Iris pigment epithelial cell (primary cell): ENCODE measurements at places on chromosomes 1 and 21.
A peak's percentile ranks its signal among the peaks of the same experiment; 100 is the strongest.

DNA sequence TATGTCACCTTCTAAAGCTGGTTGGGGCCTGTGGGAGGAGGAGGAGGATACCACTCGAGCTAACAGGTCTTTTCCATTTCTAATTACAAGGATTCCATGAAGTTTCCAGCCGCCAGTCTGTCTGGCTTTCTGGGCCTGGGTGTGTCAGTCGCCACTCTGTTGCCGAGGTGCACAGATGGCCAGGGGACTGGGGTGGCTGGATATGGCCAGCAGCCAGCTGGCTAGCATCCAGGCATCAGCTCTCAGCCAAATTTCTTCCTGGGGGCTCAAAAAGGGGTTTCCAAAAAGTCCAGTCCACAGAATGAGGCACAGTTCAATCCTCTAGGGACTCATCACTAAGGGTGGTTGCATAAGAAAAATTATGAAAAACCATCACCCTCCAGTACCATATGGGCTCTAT lies 32.4 kb downstream of the ITPKB start:
- DNase-seq = no peak

DNA sequence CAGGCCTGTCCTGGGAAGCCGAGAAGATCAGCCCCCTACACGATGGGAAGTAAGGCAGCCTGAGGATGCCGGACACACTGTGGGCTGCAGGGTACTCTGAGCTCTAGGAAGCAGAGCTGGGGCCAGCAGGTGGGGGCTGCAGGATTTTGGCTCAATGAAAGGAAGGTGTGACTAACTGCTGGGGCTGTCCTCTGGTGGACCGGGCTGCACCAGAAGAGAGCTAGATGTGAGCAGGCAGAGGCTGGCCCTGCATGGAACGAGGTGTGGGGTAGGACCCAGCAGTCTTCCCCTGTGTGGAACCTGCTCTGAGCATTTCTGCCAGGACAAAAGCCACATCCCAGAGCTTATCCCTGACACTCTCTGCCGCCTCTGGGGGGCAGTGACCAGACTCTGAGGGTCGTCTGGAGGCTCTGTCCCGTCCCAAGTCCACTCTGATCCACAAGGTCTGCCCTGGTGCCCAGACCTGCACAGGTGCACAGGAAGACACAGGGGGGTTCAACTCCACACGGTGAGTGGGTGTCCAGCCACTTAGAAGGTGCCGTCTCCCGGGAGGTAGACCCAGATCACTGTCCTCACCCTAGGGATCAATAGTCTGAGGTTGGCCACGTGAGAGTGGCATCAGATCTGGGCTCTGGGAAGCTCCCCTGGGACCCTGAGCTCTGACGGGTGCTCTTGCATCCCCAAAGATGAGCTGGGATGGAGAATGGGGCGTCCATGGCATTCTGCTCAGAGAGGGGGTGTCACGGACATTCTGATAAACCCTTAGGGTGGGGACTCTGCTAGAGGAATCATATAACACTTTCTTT lies 187.6 kb upstream of the VAMP3 start:
- no peak for DNase-seq

DNA sequence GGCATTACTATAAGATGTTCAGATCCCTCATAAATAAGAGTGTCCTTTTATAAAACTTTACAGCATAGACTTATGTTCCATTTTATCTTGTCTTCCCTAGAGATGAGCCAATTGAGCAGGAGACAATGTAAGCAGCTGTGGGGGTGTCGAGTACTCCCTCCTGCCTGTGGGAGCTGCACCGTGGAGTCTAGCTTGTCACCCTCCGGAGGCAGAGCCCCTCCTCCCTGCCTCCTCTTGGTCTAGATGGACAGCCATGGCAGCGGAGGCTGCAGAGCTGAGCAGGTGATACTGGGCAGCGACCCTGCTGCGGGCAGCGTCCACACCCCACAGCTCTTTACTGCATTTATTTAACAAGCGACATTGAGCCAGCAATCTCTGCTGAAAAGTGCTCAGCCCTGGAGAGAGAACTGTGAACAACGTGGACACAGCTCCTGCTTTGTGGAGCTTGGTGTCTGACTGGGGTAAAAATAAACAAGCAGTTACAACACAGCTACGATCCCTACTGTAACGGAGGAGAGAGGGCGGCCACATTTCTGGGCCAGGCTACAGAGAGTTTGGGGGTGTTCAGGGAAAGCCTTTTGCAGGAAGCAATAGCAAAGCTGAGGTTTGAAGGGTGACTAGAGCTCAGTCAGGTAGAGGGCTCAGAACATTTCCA lies 12.8 kb upstream of the KIF21B start:
- no peak for DNase-seq

DNA sequence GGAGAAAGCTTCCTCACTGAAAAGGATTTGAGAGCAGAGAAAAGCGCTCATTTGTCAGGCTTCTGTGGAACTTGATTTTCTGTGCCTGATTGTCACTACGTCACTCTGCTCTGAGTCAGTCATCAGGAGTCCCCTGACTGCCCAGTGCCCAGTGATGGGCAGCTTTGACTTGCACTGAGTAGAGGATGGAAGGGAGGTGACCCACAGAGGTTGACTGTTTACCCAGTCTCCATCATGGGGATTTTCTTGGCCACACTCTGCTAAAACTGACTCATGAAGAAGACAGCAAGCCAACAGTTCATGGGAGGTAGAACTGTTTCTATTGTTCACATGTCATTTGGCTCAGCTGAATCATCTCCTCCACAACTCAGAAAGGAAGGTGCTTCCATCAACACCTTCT lies 82.1 kb upstream of the DUSP10 start:
- DNase-seq = peak; percentile 76

DNA sequence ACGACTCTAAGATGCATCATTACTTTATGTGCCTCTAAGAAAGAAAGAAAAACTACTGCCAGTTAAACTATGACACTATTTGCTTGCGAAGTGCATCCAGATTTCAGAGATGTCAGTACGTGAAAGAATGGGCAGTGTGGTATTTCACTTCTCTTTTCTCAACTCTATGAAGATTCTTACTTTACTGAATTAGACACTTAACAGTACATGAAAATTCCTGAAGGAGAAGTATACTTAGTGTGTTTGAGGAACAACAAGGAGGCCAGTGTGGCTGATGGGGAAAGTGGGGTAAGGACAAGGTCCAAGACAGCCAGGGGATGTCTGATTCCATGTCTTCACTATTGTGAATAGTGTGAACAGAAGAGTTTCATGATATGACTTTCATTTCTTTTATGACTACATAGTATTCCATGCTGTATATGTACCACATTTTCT lies 53.9 kb upstream of the HSD17B7 start:
- no peak for DNase-seq

DNA sequence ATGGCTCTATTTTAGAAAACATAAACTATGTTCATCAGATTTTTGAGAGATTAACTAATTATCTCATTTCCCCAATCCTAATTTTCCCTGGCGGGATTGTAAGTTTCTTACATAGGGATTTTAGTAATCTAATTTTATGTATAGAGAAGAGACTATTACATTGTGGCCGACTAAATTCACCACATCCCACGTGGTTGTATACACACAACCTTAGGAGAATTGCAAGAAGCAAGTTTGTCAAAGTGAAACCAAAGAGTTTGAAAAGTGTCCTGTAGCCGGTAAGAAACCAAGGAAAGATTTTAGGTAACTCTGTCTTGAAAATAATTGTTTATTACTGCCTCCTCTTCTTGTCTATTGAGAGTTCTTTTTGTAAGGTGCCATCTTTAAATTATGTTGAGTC lies 550.6 kb downstream of the LTN1 start:
- DNase-seq = no peak

GRCh38 chr1:27662707-27663393 lies 9.1 kb downstream of the IFI6 start:
- DNase-seq = peak; percentile 66

DNA sequence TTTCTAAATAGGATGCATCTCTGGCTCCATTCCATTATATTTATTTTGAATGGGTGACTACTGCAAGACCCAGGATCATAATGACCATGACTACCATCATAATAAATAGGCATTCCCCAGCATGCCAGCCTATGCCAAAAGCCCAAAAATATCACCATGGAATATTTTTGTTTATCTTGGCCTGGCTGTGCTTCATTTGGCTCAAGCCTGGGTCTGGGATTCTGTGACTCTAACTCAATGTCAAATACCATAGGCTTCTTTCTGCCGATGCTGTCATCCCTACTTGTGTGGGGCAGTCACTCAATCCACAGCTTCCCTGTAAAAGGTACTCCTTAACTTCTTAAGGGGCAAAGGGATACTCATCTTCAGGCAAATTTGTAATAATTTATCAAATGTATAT lies 66.6 kb downstream of the DIRAS3 start:
- DNase-seq = no peak

DNA sequence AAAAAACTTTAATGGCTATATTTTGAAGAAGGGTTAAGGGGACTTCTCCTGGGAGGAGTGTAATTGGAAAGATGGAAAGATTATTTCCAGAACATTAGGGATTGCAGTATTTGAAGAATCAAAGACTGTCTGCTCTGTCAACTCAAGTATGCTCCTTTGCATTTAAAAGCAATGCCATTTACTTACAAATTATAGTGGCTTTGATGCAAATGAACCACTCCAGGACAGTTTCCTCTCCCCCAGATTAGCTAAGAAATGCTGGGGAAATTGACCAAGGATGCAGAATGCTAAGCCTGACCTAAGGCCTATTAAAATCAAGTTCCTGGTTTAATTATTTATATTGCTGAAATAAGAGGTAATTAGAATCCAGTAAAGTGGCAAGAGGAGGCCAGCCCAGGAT lies 110.5 kb upstream of the CAMK1G start:
- DNase-seq = no peak

DNA sequence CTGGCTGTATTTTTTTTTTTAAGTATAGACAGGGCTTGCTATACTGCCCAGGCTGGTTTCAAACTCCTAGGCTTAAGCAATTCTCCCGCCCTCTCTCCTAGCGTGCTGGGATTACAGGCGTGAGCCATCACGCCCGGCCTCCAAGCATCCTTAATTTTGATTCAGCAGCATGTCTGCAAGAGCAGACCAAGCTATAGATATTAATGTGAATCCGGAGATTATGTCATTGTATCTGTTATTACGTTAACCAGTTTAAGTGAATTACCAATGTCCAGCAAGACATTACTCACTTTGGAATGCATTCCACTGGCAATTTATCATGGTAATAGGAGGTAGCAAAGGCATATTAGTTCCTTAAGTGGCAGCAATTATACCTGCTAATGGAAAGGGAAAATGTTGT lies 179.7 kb downstream of the CHRM3 start:
- DNase-seq = peak; percentile 0

GRCh38 chr1:42931108-42931539 lies 27.5 kb downstream of the SLC2A1 start:
- peak; percentile 42 for DNase-seq

GRCh38 chr1:14993414-14993813 lies 160.1 kb upstream of the TMEM51 start:
- DNase-seq = no peak

DNA sequence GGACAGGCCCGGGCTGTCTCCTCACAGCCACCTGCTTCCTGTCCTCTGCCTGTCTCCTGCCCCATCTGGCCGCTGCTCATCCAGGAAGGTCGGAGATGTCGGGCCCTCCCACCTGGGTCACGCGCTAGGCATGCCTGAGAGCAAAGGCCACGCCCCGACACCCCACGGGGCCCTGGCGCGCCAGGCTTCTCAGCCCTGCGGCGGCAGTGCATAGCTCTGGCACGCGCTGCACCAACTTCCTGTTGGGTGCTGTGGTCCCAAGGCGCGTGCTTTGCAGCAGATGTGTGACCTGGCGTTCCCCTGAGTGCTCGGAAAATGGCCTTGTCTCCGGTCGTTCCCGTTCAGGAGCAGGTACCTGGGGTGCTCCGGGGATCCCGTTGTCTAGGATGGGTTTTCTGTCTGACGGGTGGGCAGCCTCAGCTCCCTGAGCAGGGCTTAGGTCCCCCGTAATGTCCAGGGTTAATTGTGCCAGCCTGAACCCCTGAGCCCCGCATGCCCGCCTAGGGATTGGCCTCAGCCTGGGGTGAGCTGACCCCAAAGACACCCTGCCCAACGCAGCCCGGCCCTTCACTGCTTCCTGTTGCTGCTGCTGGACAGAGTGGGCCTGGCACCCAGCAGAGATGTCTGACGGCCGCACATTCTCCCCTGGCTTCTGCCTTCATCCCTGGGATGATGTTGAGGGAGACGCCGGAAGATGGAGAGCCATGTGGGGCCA lies 19.4 kb upstream of the KCNAB2 start:
- DNase-seq = peak; percentile 45

- DNase-seq = no peak
Measured at GRCh38 chr1:34460193-34460592, 283.5 kb downstream of the C1orf94 start.

- DNase-seq = no peak
Measured at GRCh38 chr21:17388226-17388625, 124.6 kb upstream of the CXADR start.
